T-helper 17 cell (primary cell): ENCODE measurements at places on chromosomes 4 and X. TPM values are rescaled to one million over a fixed set of nuclear protein-coding genes. Genes with fewer than 3 reads are reported as not detected.

DNA sequence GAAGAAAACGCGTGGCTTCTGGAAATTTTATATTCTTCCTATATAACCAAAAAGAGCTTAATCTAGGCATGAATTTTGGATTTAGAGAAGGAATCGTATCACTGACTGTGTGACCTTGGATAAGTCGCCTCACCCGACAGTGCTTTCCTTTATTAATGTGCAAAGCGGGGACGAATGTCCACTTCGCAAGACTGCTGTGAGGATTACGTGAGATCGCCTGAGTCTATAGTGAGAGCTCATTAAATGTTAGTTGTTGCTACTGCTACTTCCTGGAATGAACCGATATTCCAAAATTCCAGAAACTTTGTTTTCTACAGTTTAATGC, 448 bp upstream of the TBC1D8B start:
- no peak for DNase-seq

GRCh38 chr4:144449611-144450010, 196.3 kb upstream of the HHIP start:
- DNase-seq: no peak

DNA sequence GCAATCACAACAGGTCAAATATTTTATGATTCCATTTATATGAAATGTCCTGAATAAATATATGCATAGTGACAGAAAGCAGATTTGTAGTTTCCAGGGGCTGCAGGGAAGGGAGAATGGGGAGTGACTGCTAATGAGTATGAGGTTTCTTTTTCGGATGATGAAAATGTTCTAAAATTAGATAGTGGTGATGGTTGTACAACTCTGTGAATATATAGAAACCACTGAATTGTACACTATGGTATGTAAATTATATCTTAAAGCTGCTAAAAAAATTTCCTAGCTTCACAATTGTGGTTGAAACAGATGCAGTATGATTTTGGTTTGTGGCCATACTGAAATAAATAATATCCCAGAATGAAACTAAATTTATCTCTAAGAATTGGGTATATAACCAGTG, 12.9 kb upstream of the IL2 start:
- DNase-seq: no peak

Gene GAGE12J
- total RNA-seq: not detected

DNA sequence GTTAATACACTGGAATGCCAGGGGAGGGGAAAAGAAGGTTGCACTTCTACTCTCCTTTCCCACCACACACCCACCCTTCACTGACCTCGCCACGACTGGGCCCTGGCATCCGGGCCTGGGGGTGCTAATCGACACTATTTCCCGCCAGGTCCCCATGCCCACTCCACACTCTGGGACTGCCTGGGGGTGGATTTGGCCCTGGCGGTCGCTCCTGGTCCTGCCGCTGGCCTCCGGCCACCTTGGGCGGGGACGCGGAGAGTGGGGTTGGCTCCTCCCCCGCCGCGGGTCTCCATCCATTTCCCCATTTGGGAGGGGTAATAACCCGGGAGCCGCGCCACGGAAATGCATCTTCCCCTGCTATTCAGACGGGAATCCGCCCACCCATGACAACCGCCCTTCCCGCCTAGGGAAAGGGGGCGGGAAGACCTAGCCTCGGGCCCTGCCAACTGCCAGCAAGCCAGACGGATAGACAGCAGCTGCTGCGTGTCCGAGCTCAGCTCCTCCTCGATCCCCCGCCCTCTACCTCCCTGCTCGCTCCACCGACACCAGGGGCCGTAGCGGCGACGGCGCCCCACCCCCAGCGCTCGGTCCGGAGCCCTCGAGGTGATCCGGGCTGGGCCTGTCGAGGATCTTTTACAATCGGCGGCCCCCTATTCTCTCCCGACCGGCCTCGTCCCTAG, 78.1 kb downstream of the RLIM start:
- DNase-seq: peak; percentile 17

Gene KLKB1
- 1.5 TPM for total RNA-seq

- no peak for DNase-seq
Measured at GRCh38 chrX:87525771-87526229, 8.2 kb downstream of the KLHL4 start.

Gene UGT2B11
- total RNA-seq: not detected

DNA sequence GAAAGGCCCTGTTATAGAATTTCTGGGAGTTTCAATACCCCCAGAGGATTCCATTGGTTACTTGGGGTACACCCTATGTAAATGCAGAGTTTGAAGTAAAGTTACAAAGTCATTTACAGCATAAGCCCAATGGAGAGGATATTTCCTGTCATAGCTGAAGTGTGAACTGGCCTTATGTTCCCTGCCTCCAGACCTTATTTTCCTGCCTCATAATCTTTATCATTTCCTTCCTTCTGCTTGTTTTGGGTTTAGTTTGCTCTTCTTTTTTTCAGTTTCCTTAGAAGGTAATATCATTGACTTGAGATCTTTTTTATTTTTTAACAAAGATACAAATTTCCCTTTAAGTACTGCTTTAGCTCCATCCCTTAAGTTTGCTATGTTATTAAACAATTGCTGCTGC, 85.4 kb downstream of the PPEF1 start:
- no peak for DNase-seq

GRCh38 chrX:82658492-82658891, 849.6 kb upstream of the POU3F4 start:
- no peak for DNase-seq

Gene MAGEB16
- total RNA-seq: not detected

GRCh38 chr4:91764085-91764484, 539.7 kb upstream of the GRID2 start:
- DNase-seq: no peak

Gene TLR8
- total RNA-seq: not detected

- no peak for DNase-seq
Measured at GRCh38 chr4:124804584-124804983, 92.1 kb upstream of the ANKRD50 start.

- no peak for DNase-seq
Measured at GRCh38 chrX:118347131-118347530, 1.2 kb downstream of the WDR44 start.

Gene GAGE1
- not detected for total RNA-seq

GRCh38 chr4:7806338-7807090, 133.1 kb downstream of the AFAP1 start:
- DNase-seq: no peak

DNA sequence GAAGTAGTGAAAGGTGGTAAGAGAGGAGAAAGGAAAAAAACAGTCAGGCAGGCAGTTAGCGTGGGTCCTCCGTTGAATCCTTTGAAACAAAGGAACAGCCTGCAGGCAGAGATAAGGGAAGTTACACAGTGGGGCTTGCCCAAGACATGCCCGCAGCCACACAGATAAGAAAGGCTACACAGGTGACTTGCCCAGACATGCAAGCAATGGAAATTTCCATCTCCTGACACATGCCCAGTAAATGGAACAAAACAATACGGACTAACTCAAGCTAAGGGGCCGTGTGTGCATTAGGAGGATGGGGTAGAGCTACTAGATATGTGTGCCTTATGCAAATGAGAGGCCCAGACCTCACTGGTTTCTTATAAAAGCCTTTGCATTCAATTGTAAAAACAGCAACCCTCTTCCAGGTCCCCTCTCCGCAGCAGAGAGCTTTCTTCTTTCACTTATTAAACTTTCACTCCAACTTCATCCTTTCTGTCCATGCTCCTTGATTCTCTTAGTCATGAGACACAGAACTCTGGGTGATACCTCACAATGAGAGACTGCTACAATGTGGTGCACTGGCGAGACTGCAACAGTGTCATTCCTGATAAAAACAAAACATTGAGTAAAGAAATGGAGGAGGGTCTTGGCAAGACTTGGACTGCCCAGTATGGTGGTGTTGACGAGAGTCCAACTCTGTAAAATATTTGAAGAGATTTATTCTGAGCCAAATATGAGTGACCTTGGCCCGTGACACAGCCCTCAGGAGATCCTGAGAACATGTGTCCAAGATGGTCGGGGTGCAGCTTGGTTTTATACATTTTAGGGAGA, 997.4 kb upstream of the PRKX start:
- no peak for DNase-seq

DNA sequence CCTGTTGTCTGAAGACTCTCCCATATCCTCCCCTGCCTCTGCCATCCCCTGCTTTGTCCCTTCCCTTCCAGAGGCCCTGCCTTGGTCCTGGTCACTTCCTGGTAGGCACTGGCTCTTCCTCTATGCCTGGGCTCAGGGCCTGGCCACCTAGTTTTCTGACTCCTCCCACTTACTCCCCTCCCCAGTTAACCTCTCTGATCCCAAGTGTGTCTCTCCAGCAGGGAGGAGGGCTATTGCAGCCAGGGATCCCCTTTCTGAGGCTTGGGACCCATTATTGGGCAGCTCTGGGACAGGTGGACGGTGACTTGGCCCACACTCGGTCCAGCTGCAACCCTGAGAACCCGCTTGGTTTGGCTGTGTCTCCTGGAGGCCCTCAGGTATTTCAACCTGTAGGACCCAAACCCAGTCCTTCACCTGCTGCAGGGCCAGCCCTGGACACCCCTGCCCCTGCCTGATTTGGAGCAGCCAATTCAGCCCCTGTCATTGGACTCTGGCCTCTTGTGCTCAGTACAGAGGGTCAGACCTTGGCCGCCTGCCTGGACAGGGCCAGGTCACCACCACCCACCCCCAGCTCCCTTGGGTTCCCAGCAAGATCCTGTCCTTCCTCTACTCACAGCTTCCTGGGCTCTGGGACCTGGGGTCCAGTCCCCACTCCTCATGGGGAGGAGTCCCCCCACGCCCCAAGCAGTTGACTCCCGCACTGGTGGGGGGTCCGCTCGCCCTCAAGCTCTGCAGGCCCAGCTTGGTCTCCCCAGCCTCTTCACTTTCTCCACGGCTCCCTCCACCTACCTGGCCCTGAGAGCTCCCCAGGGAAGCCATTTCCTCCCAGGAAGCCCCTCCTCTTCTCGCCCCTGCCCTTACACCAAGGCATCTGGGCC, 1.1 kb upstream of the SH3BP2 start:
- no peak for DNase-seq

GRCh38 chr4:13298655-13299054, 185.5 kb downstream of the RAB28 start:
- DNase-seq: no peak

DNA sequence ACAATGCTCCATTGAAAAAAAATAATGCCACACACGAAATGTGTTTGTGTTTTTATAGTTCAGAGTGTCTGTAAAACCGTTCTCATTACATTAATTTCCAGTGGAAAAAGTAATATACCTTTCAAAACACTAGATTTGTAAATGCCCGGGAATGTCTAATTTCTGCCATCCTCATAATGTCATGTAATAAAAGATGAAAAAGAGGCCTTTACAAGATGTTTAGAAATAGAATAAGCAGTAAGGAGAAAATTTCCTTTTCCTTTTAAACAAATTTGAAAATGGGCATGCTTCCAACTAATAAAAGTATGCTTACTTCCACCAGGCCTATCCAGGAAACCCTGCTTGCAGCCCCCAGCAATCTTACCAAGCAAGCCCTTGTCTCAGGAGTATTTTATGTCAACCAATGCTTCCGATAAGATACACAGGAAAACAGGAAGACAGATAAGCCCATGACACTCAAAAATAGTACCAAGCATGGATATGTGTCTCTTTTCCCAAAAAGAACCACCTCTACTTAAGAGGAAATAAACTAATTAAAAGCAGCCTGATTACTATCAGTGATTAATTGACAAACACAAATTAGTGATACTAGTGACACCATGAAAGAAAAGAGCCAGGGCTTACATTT, 894.7 kb upstream of the INTU start:
- DNase-seq: no peak

DNA sequence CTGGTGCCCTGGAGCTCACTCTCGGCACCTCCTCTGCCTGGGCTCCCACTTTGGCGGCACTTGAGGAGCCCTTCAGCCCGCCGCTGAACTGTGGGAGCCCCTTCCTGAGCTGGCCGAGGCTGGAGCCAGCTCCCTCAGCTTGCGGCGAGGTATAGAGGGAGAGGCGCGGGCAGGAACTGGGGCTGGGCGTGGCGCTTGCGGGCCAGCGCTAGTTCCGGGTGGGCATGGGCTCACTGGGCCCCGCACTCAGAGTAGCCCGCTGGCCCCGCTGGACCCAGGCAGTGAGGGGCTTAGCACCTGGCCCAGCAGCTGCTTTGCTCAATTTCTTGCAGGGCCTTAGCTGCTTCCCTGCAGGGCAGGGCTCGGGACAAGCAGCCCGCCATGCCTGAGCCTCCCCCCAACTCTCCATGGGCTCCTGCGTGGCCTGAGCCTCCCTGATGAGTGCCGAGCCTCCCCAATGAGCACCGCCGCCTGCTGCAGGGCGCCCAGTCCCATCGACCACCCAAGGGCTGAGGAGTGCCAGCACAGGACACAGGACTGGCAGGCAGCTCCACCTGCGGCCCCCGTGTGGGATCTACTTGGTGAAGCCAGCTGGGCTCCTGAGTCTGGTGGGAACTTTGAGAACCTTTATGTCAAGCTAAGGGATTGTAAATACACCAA, 26.7 kb upstream of the FAM90A26 start:
- DNase-seq: no peak

DNA sequence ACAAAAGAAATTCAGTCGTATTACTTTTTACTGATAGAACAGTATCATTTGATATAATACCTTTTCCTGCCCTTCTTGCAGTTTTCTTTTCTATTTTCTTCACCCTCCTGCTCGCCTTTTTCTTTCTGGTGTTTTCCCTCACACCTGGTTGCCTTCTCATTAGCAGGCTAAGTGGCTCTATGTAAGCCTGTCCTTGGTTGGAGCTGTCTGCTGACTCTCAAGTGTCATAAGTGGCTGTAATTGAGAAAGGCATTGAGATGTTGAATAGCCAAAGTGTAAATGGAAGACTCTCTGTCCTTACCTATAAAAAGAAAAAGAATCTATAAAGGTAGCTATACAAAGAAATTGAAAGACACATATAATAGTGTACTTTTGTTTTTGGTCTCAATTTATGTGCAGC, 180.7 kb downstream of the ADGRL3 start:
- no peak for DNase-seq

Gene MAGEB10
- total RNA-seq: not detected

DNA sequence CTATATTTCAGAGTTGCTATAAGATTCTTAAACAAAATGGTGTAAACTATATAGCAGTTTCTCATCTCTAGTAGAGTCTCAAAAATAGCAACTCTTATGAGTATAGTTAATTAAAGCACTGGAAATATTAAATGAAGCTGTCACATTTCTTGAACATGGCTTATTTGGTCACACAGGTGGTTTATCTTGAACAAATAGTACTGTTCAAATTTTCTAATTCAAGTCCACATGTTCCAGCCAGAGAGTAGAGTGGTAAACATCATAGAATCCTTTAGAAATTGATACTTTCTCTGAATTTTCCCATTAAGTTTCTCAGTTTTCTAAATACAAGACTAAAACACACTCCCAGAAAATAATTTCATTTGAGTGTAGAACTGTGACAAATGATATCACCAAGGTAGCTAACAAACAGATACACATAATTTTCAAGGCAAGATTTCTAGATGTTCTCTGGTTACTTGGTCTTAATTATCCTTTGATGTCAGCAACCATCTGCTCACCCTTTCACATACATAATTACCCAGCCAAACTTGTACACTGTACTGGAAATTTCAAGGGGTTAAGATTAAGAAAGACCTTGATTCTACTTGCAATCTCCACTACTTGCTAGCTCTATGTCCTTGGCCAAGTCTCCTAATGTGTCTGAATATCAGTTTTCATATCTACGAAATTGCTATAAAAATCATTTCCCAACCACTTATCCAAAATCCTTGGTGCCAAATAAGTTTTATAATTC, 24.3 kb upstream of the PAK3 start:
- no peak for DNase-seq
